ENCODE measurements at places on chromosomes 7 and 10.

GRCh38 chr7:121960678-121961077, 87.7 kb downstream of the PTPRZ1 start:
- DNase-seq, result no peak

GRCh38 chr7:129123510-129123857, 21.0 kb upstream of the TSPAN33 start:
- DNase-seq, result no peak

GRCh38 chr10:33507662-33508425, 173.4 kb upstream of the NRP1 start:
- DNase-seq, result no peak

DNA sequence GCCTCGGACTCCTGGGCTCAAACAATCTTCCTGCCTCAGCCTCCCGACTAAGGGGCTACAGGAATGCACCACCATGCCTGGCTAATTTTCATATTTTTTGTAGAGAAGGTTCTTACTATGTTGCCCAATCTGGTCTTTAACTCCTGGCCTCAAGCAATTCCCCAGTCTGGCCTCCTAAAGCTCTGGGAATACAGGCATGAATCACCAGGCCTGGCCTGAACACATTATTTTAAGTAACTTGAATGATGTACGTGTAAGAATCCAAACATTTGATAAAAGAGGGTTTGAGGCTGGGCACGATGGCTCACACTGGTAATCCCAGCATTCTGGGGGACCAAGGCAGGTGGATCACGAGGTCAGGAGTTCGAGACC, 13.0 kb upstream of the BAMBI start:
- no peak for DNase-seq

DNA sequence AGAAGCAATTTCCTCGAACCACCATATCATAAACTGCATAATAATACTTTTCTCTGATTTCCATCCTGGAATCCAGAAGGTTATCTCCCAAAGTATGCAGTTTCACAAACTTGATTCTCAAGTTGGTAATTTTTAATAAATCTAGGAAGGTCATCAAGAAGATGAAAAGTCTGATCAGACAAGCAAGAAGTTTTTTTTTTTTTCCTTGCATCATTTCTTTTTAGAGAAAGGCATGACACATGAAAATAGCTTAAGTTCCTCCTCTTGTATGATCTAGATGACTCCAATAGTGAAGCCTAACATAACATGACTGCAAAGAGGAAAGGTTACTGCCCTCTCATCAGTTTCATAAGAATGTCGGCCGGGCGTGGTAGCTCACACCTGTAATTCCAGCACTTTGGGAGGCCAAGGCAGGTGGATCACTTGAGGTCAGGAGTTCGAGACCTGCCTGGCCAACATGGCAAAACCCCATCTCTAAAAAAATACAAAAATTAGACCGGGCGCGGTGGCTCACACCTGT, 22.2 kb downstream of the LAMB1 start:
- no peak for DNase-seq

DNA sequence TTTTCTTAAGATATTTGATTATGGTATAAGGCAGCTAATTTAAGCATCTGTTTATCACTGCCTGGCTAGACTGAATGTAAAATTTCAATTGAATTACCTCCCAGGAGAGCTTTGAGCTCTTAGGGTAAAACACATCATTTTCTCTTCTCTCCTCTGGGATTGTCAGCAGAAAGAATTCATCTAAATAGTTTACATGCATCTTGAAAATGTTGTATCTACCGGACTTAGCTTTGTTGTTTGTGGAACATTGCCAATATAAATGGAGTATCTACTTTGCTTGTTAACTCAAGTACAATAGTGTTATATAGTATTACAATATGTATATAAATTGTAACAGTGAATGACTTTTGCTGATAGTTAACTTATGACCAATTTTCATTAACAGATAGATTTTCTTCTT, 73.3 kb downstream of the TAF3 start:
- DNase-seq, result no peak

GRCh38 chr7:2554661-2555111, 638 bp downstream of the BRAT1 start:
- no peak for DNase-seq

- no peak for DNase-seq
Observed at GRCh38 chr7:139683137-139683921, 94.5 kb downstream of the HIPK2 start.

GRCh38 chr10:118793545-118793944, 38.8 kb upstream of the CACUL1 start:
- no peak for DNase-seq

GRCh38 chr7:143318661-143319060, 2.8 kb downstream of the CLCN1 start:
- DNase-seq, result no peak

- DNase-seq, result no peak
Observed at GRCh38 chr10:99565166-99565565, 32.4 kb downstream of the NKX2-3 start.

DNA sequence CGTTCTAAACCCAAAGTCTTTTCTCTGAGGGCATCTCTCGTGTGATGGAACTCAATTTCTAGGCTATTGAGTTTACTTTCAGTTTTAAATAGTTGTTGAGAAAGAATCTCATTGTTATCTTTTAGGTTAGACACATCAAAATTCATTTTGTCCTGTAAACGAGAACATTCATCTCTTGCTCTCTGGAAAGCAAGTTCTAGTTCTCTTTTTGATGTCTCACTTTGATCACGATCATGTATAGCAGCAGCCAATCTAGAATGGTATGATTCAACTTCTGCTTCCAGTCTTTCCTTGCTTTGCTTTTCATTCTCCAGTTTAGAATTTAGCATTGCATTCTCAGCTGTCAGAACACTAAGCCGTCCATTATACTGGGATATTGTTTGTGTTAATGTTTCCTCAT, 65.1 kb downstream of the ANKRD26 start:
- no peak for DNase-seq

DNA sequence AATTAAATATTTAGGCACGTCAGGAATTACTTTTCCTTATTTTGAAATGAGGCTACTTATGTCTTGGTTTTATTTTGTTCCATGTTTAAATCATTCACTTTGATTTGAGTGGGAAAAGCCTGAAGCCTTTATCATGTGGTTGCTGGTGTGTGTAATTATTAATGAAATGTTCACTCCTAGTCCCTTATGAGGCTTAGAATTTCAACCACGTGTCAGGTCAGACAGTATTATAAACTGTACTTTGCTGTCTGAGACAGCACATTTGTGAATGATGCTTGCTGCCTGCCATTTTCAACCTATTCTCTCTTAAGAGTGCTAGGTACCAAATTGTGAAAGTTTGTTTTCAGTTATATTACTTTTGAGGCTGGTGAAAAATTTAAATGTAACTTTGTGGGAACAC, 58.9 kb downstream of the COL17A1 start:
- DNase-seq, result no peak

- DNase-seq, result no peak
Observed at GRCh38 chr10:63388421-63389031, 77.3 kb downstream of the JMJD1C start.

DNA sequence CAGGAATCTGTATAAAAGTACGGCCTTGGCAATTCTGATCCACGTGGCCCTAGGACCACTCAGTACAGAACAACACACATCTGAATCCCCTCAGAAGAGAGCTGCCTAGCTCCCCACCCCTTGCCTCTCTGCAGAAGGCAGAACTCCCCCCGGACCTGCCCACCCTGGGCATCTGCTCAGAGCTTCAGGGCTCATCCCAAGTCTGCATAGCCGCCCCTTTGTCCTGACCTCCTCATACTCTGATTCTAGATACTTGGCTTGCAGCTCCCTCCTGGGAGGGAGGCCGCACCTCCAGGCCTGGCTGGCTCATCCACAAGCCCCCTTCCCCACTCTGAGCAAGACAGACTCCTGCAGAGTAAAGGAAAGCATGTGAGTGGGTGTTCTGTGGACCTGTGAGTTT, 49.6 kb downstream of the GRID1 start:
- DNase-seq, result no peak

DNA sequence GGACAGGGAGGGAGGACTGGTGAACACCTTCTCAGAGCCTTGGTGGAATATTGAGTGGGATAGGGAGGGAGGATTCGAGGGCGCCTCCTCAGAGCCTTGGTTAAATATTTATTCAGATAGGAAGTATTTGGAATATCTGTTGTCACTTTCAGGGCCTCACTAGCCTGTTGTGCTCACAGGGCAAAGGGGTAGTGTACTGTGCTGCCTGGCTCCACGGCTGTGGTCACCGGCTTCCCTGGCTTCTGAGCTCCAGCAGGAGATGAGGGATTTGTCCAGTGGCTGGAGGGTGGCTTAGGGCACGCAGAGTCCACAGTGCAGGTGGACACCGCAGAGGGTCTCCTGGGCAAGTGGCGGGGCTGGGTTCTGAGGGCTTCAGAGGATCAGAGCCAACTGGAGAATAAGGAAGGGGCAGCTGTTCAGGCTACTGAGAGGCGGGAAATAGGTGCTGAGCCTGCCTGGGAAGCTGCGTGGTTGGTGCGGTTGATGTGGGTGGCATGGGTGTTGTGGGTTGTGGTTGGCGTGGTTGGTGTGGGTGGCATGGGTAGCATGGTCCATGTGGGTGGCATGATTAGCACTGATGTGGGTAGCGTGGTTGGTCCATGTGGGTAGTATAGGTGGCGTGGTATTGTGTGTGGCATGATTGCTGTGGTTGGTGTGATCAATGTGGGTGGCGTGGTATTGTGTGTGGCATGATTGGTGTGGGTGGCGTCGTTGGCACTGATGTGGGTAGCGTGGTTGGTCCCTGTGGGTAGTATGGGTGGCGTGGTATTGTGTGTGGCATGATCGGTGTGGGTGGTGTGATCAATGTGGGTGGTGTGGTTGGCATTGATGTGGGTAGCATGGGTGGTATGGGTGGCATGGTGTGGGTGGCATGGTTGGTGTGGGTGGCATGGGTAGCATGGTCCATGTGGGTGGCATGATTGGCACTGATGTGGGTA, 16.7 kb downstream of the INPP5A start:
- DNase-seq, result no peak

DNA sequence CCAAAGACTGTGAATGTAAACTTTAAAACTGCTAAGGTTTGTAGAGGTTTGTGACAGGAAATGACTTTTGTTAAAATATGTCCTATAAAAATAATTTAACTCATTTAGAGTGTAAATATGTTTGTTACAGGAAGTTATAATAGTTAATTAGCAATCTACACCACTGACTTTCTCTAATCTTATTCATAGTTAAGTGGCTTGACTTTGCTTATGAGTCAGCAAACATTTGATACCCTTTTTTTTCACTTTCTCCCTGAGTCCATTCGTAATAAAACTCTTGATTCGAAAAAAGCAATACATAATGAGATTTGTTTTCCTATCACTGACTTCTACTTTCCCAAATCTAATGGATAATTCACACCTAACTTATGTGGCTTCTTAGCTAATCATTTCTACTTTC, 317.7 kb upstream of the SEMA3C start:
- no peak for DNase-seq

DNA sequence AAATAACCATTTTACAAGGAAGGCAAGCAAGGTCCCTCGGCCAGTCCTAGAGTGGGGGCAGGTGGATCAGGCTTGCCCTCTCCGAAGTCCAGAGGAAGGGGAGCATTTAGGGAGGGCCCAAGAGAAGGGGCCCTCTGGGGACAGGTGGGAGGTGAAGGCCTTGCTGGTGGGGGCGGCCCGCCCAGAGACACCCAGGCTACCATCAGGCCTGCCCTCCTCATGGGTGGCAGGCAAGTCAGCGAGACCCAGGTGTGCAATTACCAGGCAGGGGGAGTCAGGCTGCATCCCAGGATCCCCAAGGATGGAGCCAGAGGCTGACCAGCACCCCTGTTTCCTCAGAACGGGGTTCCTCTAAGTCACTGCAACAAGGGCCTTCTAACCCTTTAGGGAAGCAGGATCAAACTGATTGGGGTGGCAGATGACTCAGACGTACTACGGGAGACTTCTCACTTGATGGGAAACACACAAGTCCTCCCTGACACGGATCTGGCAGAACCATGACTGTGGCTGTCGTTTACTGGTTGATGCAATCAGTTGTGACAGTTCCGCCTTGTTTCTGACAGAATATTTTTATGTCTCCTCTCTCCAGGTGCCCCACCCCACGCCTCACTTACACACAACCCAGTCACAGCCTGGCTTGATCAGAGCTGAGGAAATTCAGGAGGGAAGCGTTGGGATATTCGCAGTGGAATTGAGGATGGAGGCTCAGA, 8.2 kb downstream of the LOXL4 start:
- no peak for DNase-seq

DNA sequence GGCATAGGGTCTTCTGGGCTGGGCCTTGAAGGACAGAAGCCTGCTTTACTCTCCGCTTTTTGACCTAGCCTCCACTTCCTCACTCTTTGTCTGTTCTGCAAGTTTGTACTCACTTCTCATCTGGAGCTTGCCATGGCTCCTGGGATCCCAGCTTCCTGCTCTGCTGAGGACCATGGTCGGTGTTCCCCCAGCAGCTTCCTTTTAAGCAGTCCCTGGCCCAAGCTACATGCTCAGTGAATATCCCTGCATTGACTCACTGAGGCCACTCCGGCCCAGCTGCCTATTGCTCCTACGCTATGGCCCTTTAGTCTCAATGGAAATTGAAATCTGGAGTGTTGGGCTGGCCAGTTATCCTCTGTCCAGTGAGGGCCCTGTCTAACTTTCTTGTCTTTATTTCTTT, 427.7 kb downstream of the RPS24 start:
- DNase-seq, result no peak

GRCh38 chr10:75012471-75012870, 99.0 kb upstream of the SAMD8 start:
- no peak for DNase-seq

DNA sequence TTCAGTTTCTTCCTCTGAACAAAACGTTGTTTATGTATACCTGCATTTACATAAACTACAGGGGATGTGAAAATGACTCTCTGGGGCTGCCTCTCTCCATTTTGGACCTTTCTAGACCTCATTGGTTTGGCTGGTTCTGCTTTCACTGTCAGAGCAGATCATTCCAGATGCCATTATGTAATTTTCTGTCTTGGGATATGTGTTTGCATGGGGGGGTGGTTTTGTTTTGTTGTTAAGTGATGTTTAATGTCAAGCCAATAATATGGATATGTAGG, 172.4 kb downstream of the LRRC4 start:
- DNase-seq, result no peak

GRCh38 chr10:86905429-86905828, 52.0 kb downstream of the MMRN2 start:
- no peak for DNase-seq

DNA sequence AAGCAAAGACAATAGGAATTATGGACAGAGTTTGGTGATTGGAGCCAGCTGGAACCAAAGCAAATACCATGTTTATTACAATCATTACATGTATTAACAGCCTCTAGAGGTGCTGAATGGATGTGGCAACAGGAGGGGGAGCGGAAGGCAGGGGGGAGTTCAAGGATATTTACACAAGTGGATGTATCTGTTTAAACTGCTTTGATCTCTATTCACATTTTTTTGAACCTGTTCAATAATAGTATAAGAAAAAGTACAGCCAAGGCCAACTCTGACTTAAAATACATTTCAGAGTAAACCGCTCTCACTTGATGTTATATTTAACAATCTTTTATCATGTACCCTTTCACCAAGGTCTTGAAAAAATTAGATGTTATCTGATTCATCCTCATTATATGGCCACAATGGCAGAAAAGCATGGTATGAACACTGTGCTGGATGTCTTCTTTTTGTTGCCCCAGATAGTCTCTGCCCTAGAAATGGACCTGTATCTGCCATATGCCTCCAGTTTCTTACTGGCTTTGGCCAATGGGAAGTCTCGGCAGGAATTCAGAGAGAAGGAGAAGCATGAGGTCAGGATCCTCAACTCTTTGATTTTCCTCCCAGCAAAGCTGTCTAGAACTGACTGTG, 88.2 kb upstream of the FAM133B start:
- no peak for DNase-seq

GRCh38 chr7:34019301-34019790, 114.0 kb downstream of the BMPER start:
- no peak for DNase-seq
